ENCODE measurements at places on chromosomes 3 and 15. TPM values are rescaled to one million over a fixed set of nuclear protein-coding genes. Genes with fewer than 3 reads are reported as not detected.

The SETD2 gene
- 15.4 TPM for total RNA-seq

The TGM5 gene
- total RNA-seq, result not detected

The C3orf22 gene
- not detected for total RNA-seq

The P2RY1 gene
- 8.8 TPM for total RNA-seq

The PRICKLE2 gene
- total RNA-seq, result 26.1 TPM

The ALG1L2 gene
- not detected for total RNA-seq

The SLC6A6 gene
- 11.0 TPM for total RNA-seq

The TRAK1 gene
- total RNA-seq, result 21.5 TPM

The AMT gene
- 3.0 TPM for total RNA-seq

The KBTBD13 gene
- 0.13 TPM for total RNA-seq

The BCHE gene
- 28.6 TPM for total RNA-seq

The RYR3 gene
- total RNA-seq, result not detected

The AMIGO3 gene
- 0.24 TPM for total RNA-seq

The ATP13A5 gene
- not detected for total RNA-seq

The SAMMSON gene
- not detected for total RNA-seq

The PLA1A gene
- total RNA-seq, result not detected

The RLBP1 gene
- total RNA-seq, result not detected

The CCDC80 gene
- 48.7 TPM for total RNA-seq

The FILIP1L gene
- total RNA-seq, result 42.7 TPM

The FOXB1 gene
- total RNA-seq, result not detected

The LMAN1L gene
- not detected for total RNA-seq

The THRB gene
- 2.8 TPM for total RNA-seq

The IL17RE gene
- total RNA-seq, result 0.88 TPM

The EDEM1 gene
- total RNA-seq, result 72.1 TPM

The GRM2 gene
- 0.24 TPM for total RNA-seq

The PLOD2 gene
- 99.2 TPM for total RNA-seq

The LEKR1 gene
- 0.24 TPM for total RNA-seq

The ANKRD34C gene
- not detected for total RNA-seq

The MCTP2 gene
- 2.2 TPM for total RNA-seq

The GASK1A gene
- total RNA-seq, result 1.1 TPM

Data from epithelial cell of alveolus of lung (primary cell).